ENCODE measurements at places on chromosomes 11 and 22. TPM values are rescaled to one million over a fixed set of nuclear protein-coding genes. Genes with fewer than 3 reads are reported as not detected.

DNA sequence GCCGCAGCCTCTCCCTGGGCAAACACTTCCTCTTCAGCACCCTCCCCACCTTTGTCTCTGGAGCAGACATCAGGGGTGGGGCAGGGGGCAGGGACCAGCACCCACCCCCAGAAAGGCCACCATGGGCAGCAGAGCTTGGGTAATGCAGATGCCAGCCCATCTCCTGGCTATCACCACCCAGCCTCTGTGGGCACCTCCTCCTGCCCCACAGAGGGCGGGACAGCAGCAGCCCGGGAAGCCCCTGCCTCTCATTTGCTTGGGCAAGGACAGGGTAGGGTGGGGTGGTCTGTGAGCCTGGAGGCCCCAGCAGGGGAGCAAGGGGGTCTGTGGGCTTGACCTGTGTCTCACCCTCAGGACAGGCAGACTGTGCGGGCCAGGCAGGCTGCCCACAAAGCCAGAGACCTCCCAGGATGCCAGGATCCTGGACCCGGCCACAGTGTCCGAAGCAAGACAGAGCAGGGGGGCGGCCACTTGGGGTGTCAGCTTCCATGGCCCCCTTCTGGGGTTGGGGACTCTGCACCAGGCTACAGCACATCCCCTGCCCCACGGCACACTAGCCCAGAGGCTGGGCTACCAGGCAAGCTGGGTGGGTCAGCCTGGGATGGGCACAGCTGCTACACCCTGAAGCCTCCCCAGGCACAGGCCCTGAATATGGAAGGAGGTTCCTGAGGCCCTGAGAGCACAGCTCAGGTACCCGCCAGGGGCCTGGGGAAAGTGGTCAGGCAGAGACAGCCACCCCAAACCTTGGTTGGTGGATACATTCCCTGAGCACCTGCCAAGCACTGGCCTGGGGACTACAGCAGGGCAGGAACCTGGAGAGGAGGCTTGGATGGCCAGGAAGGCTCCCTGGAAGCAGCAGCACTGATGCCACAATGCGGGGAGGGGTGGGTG, 4.5 kb downstream of the RNH1 start:
- H3K4me3 ChIP-seq, result no peak overlapping the region
- peaks cover 29% of the 10 kb centered on the region for H3K36me3 ChIP-seq
- H3K4me1 ChIP-seq, result peaks cover 10% of the 10 kb centered on the region
- DNase-seq, result no peak
- no peak overlapping the region for H3K27ac ChIP-seq
- peaks cover 2% of the 10 kb centered on the region for H3K27me3 ChIP-seq

GRCh38 chr22:23315341-23315917, 135.1 kb downstream of the BCR start:
- no peaks in the 10 kb centered on the region for H3K27me3 ChIP-seq
- H3K4me3 ChIP-seq, result no peak overlapping the region
- H3K27ac ChIP-seq, result peak overlapping the region; percentile 57
- H3K4me1 ChIP-seq, result peaks cover 3% of the 10 kb centered on the region
- peaks cover 11% of the 10 kb centered on the region for H3K36me3 ChIP-seq

- peaks cover 17% of the 10 kb centered on the region for H3K36me3 ChIP-seq
- DNase-seq, result no peak
- no peak overlapping the region for H3K27ac ChIP-seq
Measured at GRCh38 chr22:33656808-33657628, 263.3 kb downstream of the LARGE1 start.

DNA sequence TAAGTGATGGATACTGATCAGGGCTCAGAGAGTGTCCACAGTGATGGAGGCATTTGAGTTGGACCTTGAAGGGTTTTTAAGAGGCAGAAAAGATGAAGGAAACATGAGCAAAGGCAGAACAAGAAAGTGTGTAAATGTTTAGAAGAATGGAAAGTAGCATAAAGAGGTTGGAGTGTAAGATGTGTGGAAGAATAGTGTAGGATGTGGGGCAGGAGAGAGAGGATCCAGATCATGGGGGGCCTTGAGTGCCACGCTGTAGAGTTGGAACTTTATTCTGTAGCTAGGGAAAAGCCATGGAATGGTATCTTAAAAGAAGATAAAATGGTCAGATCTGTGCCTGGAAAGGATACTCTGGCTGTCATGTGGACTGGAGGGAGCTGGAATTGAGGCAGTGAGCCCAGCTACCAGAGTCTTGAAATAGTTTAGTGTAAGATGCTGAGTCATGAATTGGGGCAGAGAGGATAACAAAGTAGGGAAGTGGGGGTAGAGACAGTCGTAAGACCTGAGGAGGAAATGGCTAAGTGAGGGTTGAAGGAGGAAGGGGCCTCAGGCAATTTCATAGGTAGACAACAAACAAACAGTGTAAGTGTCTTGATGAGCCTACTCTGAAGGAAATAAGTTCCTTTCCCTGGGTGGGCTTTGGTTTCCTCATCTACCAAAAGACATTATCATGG, 6.7 kb downstream of the KCNE3 start:
- peaks cover 3% of the 10 kb centered on the region for H3K4me1 ChIP-seq
- peaks cover 3% of the 10 kb centered on the region for H3K27me3 ChIP-seq
- no peak for DNase-seq
- H3K36me3 ChIP-seq, result no peaks in the 10 kb centered on the region
- H3K27ac ChIP-seq, result no peak overlapping the region
- no peak overlapping the region for H3K4me3 ChIP-seq

- no peak overlapping the region for H3K4me3 ChIP-seq
- H3K4me1 ChIP-seq, result peaks cover 18% of the 10 kb centered on the region
- H3K36me3 ChIP-seq, result peaks cover 85% of the 10 kb centered on the region
- H3K27me3 ChIP-seq, result no peaks in the 10 kb centered on the region
- H3K27ac ChIP-seq, result no peak overlapping the region
- DNase-seq, result no peak
Measured at GRCh38 chr11:111759778-111760407, 6.3 kb downstream of the PPP2R1B start.

GRCh38 chr22:43854121-43854785, 8.1 kb downstream of the SULT4A1 start:
- peaks cover 3% of the 10 kb centered on the region for H3K27me3 ChIP-seq
- H3K4me1 ChIP-seq, result peaks cover 32% of the 10 kb centered on the region
- H3K27ac ChIP-seq, result no peak overlapping the region
- no peak overlapping the region for H3K4me3 ChIP-seq
- DNase-seq, result no peak

GRCh38 chr11:17519061-17519885, 24.9 kb downstream of the USH1C start:
- no peak for DNase-seq
- H3K4me3 ChIP-seq, result no peak overlapping the region
- no peaks in the 10 kb centered on the region for H3K27me3 ChIP-seq
- peak overlapping the region; percentile 30 for H3K27ac ChIP-seq

DNA sequence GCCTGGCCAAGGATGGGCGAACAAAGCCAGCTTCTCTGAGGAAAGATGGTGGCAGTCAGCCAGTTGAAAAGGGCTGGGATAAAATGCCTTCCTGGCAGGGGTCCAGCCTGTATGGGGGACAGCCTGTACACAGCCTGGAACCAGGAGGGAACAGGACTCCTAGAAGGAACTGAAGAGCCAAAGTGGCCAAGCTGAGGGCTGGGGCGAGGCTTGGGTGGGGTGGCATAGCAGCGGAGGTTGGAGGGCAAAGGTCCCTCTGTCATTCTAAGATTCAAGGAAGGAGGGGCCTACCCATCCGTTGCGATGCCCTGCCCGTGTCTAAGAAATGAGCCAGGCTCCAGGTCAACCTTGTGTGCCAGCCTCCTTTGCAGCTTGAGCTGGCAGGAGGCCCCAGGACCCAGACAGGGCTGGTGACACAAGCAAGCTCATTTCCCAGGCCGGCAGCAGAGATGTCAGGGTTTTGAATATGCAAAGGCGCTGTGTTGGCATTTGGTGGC, 22.6 kb downstream of the FADD start:
- peaks cover 7% of the 10 kb centered on the region for H3K36me3 ChIP-seq
- H3K27ac ChIP-seq, result no peak overlapping the region
- no peak for DNase-seq
- H3K27me3 ChIP-seq, result no peaks in the 10 kb centered on the region

DNA sequence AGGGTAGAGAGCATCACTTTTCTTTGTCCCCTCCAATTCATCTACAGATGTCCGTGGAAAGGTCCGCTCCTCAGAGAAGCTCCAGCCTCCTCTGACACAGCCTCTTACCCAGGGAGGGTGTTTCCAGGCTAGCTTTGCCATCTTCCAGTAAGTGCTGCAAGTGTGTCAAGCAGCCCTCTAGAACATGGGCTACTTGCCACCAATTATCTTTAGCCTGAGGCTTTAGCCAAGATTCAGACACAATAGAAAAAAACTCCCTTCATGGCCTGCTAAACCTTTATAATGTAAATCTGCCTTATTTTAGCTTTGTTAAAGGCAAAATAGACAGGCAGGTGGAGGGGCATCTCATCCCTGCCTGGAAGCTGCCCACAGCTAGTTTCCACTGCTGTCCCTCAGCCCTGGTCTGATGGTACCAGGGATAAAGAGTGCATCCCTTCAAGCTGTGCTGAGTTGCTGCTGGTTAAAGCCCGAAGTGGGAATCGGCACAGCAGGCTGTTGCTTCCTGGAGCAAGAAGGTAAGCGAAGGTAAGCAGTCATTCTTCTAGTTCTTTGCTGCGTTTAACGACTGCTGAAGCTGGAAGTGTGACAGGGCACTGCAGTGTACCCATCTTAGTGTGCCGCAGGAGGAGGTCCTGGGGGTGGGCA, 190.1 kb upstream of the E2F8 start:
- H3K4me1 ChIP-seq, result peaks cover 42% of the 10 kb centered on the region
- no peak for DNase-seq
- H3K27me3 ChIP-seq, result no peaks in the 10 kb centered on the region
- no peak overlapping the region for H3K4me3 ChIP-seq
- H3K36me3 ChIP-seq, result no peaks in the 10 kb centered on the region

Gene PKNOX2
- total RNA-seq, result 3.7 TPM

Gene RAG1
- total RNA-seq, result 0.82 TPM

Gene OR52H1
- not detected for total RNA-seq

Gene ADM
- 40.8 TPM for total RNA-seq

Gene PLAAT2
- 0.25 TPM for total RNA-seq

All from WTC11 (cell line).